KBM-7 (cell line): ENCODE measurements at places on chromosomes 16 and 17.

DNA sequence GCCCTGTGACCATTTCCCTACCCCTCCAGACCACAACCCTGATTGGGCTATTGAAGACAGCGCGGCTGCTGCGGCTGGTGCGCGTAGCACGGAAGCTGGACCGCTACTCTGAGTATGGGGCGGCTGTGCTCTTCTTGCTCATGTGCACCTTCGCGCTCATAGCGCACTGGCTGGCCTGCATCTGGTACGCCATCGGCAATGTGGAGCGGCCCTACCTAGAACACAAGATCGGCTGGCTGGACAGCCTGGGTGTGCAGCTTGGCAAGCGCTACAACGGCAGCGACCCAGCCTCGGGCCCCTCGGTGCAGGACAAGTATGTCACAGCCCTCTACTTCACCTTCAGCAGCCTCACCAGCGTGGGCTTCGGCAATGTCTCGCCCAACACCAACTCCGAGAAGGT is 12.5 kb downstream of the KCNH6 start:
- no peak for DNase-seq

DNA sequence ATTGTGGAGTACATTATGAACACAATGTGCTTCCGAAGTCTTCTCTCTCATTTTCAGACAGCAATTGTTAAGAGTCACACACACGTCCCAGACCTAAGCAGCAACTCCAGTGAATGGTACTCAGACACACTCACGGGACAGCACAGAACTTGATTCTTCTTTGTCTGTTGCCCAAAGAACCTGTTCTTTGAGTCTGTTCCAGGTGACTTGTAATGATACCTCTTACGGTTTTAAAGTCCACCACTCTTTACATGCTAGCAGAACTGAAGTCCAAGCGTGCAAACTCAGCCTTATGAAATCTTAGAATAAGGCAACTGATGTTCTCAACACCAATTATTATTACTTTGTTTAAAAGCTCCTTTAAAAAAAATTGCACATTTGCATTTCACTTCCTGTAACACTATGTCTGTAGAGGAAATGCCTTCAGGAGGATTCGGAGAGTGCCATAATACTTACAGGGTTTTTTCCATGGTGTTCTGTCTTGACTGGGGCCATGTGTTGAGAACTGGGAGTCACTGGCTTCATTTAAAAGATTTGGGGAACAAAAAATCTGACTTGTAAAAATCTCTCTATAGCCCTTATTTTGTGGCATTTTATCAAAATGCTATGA is 48.1 kb downstream of the MARF1 start:
- DNase-seq: no peak

DNA sequence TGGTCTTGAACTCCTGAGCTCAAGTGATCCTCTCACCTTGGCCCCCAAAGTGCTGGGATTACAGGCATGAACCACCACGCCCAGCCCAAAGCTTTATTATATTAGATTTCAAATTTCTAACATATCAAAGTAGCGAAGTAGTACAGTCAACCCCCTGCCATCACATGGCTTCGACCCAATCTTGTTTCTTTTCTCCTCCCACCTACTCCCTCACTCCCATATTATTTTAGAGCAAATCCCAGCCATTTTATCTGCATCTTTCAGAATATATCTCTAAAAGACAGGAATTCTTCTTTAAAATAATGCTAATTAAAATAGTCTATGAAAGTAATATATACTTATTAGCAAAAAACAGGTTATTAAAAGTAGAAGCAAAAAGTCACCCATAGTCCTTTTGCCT is 893 bp downstream of the IGSF6 start:
- no peak for DNase-seq

- no peak for DNase-seq
Observed at GRCh38 chr17:58327363-58328194, 1.0 kb downstream of the TSPOAP1 start.

DNA sequence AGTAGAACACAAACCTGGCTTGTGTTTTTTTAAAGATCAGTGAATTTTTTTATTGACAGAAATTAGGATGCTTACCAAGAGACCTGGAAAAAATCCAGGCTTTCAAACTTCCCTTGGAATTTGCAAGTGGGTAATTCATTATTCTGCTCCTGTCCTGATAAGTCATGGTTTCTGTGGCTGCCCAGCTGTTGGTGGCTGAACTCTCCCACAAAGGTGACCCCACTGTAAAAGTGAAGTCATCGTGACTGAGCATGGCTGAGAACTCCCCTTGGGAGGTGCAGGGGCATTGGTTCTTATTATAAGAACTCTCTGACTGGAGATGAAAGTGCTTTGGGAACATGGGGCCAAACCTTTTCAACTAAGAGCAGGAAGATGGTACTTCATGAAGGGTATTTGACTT is 46.6 kb upstream of the TANC2 start:
- no peak for DNase-seq
